Omental fat pad (tissue), 4 donors: ENCODE measurements at places on chromosomes 4 and X. TPM values are rescaled to one million over a fixed set of nuclear protein-coding genes. Genes with fewer than 3 reads are reported as not detected.

The TRIM61 gene
- total RNA-seq: 0.93 TPM

The CXCL3 gene
- 10.7 TPM for total RNA-seq

The GAGE12E gene
- total RNA-seq: not detected

The ZNF630 gene
- 4.3 TPM for total RNA-seq

The USP27X gene
- 2.5 TPM for total RNA-seq

The NALF2 gene
- total RNA-seq: 0.09 TPM

The RAB39B gene
- 0.24 TPM for total RNA-seq

The ATP7A gene
- 8.2 TPM for total RNA-seq

The CPZ gene
- total RNA-seq: 7.1 TPM

The AFM gene
- total RNA-seq: not detected

The EDNRA gene
- 6.4 TPM for total RNA-seq

The FGD1 gene
- total RNA-seq: 2.1 TPM

The SMIM10 gene
- total RNA-seq: 3.5 TPM

The NMU gene
- not detected for total RNA-seq

The CT45A5 gene
- not detected for total RNA-seq

The AKAP4 gene
- not detected for total RNA-seq

DNA sequence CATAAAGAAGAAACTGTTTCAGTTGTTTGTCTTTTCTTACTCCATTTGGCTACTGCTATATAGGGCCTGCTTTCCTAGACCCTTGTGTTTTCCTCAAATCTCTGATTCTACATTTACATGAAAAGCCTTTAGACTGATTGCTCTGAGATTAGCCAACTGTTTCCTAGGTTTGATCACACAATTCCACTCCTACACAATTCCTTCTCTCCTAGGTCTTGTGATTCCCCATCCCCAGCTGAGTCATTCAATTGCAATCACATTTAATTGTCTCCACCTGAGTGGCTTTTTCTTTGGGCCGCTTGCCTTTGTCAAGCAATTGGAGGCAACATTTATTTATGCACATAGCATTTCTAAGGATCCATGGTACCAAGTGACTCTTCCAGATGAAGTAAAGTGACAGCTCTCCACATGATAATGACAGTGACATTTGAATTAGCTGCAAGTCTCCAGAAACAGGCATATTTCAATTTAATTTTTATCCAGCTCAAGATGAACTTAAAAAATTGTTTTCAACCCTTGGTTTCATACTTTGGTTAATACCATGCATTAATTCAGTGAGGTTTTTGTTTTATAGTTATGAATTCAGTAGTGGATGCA lies 35.8 kb downstream of the ATXN3L start:
- DNase-seq: no peak

GRCh38 chr4:40848251-40848650 lies 98.5 kb downstream of the NSUN7 start:
- no peak for DNase-seq

DNA sequence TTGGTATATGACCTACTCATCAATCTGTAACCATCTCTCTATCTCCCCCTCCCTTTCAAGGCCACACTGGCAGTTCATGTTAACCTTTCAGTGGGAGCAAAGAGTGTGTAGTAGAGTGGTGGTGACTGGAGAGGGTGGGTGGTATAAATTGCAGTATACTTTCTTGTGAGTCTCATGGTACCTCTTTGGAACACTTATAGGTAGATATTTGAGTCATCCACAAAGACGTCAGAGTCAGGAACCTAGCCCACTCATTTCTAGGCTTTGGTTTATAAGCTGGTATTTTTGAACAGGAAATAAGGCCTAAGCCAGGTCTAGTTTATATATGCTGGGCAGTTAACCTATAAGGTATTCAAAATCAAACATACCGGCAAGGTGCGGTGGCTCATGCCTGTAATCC lies 36.3 kb downstream of the RLIM start:
- DNase-seq: no peak

- no peak for DNase-seq
These were observed 70.8 kb downstream of the STIM2 start for GRCh38 chr4:26931451-26931850.

DNA sequence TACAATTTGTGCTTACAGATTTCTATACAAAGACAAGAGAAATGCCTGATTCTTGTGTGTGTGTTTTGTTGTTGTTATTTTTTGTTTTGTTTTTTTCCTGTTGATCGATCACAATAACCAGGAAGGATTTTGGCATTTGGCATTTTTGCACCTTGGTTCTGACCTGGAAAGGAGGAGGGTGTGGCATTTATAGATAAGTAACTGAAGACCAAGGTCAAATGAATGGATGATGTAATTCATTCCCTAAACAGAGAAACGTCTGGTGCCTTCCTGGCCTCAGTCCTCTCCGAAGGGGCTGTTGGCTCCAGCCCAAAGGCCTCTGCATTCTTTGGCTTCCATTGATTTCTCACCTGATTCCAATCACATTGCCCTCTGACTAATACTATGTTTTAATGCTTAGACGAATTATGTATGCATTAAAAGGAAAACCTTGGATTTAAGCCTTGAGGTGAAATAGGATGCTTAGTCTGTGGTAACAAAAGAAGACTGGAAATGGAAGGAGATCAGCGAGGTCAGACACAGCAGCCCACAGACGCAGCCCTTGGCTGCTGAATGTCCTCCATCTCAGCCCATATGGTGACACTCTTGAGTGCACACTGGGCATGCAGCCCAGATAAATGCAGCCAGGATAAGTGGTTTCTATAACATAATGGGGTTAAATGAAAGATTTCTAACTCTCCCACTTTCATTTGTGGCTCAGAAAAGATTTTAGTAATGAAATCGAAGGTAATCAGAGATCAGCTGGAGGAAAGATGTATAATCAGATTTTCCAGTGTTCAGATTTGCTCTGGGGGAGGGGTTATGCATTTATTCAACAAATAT lies 60.5 kb upstream of the TRIM2 start:
- no peak for DNase-seq

GRCh38 chrX:100973411-100973810 lies 3.9 kb downstream of the ARL13A start:
- no peak for DNase-seq

GRCh38 chrX:154452823-154453222 lies 5.3 kb upstream of the PLXNA3 start:
- DNase-seq: no peak

GRCh38 chrX:107713543-107714205 lies 61.9 kb downstream of the TSC22D3 start:
- no peak for DNase-seq

- DNase-seq: no peak
These were observed 834.2 kb upstream of the GALNTL6 start for GRCh38 chr4:170978990-170979389.

DNA sequence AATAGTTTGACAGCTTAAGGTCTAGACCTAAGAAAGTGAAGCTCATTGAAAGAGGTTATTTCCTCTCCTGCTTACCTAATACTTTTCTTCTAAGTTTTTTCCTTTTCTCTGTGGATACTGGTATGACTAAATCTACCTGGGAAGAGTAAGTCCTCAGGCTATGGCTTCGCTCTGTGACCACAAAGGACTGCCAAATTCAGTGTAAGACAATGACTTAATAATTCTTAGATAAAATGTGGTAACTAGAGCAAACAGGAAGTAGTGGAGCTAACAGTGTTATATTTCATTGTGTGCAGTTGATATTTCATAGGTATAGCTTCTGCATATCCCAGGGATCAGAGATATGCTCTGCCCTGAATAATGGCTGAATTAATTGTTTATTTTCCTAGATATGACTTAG lies 418.9 kb downstream of the CCSER1 start:
- DNase-seq: no peak

GRCh38 chrX:8049827-8050226 lies 121.2 kb downstream of the VCX2 start:
- DNase-seq: no peak

DNA sequence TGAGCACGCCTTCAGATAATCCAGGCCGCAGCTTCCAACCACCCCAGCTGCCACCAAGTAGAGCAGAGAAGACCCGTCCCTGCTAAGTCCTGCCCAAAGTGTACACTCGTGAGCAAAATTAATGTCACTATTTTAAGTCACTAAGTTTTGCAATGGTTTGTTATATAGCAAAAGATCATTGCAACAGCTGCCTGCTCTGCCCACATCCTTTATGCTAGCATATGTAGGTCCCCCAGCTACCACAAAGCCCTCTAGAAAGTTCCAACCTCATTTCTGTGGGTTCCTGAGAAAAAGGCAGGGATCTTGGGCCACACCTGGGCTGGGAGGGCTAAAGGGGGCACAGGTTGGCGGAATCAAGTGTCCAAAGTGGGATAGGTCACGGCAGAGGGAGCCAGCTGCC lies 346.9 kb downstream of the BCOR start:
- DNase-seq: no peak

- no peak for DNase-seq
These were observed 526.6 kb downstream of the PACRGL start for GRCh38 chr4:21226637-21227538.

DNA sequence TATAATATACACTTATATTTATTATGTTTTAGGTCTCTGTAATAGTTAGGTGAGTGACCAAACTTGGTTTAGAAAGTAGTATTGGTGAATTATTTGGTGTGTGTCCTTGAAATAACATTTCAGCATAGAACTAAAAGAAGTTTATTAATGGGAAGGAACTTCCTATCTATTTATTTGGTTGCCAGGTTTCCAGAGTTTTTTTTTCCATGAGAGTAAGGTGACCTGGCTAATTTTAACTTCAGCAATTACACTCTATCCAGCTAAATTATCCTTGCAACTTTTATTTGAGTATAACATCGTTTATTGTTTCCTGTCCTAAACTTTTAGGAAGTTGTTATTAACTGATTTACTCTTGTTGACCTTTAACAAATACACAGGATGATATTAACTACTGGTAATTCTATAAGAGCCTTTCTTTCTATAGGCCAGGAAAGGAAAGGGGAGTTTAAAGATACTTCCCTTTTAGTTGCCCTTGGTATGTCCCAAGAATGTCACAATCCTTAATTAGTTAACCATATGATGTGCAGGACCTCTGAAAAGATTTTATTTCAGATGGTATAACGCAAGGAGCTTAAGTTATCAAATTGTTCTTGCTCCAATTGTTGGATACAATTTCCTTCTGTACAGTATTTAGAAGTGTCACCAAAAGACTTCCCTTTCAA lies 18.9 kb downstream of the PRDM8 start:
- no peak for DNase-seq

DNA sequence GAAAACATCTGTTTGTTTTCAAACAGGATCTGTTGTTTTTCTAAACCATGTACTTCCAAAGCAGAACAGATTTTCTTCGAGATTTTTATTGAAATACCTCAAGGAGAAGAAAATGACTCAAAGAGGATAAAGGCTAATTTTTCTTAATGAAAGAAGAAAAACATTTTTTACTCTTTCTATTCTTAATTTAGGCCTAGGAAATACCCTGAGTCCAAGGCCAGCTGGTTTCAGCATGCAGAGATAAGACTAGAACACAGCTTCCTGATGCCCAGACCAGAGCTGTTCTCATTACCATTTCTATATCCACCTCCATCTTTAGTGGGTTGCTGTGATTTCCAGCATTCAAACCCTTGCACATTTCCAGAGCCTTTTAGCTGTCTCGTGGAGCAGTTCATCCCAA lies 18.3 kb downstream of the GAB1 start:
- DNase-seq: no peak

DNA sequence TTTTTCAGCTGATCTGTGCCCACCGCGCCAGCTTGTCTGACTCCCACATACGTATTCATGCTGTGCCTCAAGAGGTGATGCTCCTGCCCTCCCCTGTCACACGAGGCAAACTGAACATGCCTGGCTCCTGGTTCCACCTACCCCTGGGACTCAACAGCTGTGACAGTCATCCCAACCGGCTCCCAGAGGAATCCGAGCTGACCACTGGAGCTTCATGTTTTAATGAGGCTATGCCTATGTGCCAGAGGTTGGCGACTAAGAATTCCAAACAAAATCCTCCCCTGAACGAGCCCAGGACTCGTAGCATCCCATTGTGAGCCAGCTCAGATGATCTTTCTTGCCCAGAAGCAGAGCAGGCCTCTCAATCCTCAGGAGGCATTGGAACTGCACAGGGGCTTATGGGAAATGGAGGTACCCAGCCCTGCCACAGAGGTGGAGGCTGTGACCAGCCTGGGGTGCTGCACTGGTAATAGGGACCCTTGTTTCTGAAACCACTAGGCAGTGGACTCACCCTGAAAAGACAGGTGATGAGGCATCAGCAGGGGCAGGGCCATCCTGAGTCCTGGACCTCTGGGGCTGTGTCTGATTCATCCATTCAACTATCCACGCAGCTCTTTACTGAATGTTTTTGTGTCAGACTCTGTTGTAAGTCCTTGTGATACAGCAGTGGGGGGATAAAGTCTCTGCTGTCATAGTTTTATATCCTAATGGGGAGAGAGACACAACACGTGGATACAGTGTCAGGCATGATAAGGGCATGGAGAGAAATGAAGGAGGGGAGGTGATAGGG lies 325.0 kb downstream of the EVC2 start:
- DNase-seq: no peak

DNA sequence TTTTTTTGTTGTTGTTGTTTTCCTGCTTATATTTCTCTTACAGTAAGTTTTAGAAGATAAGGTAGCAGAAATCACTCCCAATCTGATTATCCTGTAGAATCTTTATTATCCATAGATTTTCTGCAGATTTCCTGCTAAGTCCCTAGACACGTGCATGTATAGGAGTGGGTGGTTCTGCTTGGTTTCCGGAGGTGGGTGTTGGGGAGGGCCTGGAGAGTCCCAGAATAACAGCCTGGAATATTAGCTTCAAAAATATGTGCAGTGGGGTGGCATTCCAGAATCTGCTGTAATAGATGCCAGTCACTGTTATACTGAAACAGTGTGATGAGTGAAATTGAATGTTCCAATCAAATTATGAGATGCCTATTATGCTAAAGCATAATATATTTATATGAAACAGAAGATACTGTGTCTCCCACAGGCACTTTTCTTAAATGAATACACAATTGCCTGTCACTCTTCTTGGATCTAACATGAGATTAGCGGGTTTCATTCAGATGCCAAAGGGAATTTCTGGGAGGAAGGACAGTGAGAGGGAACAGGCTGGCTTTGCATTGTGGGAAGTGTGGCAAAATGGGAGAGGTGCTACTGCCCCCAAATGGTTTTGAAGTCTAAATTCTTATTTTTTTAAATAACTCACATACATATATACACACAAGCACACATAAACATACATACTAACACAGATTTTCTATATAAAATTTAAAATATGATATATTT lies 37.6 kb downstream of the C4orf50 start:
- no peak for DNase-seq

- no peak for DNase-seq
These were observed 224.6 kb downstream of the ADAMTS3 start for GRCh38 chr4:72344418-72344817.

DNA sequence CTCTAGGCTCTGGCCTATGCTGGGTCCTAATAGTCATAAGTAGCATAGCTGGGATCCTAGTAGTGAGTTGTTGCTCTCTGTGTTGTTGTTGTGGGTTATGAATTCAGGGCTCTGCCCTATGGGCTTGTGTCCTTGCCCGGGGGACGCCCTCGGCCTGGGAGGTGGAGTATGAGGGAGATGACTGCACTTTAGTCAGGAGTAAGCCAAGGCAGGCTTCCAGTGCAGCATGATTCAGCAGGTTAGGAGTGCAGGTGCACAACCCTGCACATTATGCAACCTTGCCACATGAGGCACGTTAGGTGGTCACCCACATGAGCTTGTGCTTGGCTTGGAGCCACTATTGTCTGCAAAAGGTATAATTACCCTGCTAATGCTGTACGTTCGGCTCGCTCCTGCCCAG lies 58.4 kb upstream of the CCDC149 start:
- DNase-seq: no peak

GRCh38 chr4:39808231-39808749 lies 110.4 kb downstream of the UBE2K start:
- no peak for DNase-seq

GRCh38 chr4:177285953-177286352 lies 23.7 kb upstream of the NEIL3 start:
- DNase-seq: no peak
